ENCODE measurements at places on chromosomes 7 and 10. TPM values are rescaled to one million over a fixed set of nuclear protein-coding genes. Genes with fewer than 3 reads are reported as not detected.

DNA sequence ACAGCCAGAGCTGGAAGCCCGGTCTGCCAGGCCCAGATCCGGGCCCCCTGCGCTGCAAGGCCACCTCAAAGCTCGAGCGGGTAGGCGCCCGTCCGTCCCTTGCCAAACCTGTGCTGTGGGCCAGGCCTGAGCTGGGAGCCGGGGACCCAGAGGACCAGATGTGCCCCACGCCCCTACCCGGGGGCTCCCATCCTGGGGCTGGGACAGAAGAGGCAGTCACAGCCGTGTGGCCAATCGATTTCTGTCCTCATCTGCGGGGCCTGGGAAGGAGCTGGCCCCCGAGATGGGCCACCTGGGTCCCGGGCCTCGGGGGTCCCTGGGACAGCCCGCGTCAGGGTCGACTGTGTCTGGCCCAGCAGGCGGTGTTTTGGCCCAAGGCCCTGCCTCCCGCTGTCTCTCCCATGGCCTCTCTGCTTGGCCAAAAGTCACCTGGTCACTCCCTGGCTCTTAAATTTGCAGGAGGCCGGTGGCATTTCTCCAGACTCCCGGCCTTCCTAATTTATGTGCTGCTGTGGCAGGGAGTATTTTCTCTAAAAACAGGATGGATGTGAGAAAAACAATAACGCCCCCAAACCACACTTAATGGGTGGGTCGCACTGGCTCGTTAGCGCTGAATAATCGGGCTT lies 63.8 kb downstream of the UNCX start:
- DNase-seq, result no peak

- no peak for DNase-seq
Measured at GRCh38 chr7:4800926-4801838, 25.8 kb downstream of the AP5Z1 start.

PKD2L1 gene
- not detected for total RNA-seq

DNA sequence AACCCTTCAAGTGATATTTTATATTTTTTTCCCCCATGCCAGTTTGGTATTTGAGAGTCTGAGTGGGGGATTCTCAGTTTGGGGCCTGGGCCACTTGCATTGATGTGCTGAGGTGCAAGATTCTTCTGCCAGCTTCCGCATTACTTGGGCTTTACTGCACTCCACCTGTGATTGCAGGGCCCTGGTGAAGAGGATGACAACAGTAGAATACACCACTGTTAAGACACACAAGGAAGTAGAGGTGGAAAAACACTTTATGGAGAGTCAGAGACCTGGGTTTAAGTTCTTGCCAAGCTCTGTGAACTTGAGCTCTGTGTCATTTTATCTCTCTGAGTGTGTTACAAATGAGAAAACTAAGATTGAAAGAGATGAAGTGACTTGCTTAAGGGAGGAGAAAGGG lies 209.4 kb downstream of the LRMDA start:
- no peak for DNase-seq

DNA sequence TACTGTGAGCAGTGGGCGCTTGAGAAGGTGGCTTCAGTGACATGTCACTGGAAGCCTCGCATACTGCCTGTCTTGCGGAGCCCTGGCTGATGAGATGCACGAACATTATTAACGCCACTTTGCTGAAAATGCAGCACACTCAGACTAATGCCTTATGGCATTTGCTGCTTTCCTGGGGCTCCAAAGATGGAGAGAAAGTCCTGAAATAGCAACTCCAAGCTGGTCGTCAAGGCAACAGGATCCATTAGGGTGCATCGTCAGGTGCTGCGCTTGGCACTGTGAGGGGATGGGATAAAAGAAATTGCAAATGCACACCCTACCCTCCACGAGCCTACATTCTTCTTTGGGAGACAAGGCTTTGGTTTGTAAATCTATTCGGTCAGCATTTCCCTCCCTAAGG lies 592.5 kb downstream of the TYW1 start:
- no peak for DNase-seq

NCAPG2 gene
- total RNA-seq, result 24.3 TPM
